ENCODE measurements at places on chromosomes 7 and 10.
A peak's percentile ranks its signal among the peaks of the same experiment; 100 is the strongest.

DNA sequence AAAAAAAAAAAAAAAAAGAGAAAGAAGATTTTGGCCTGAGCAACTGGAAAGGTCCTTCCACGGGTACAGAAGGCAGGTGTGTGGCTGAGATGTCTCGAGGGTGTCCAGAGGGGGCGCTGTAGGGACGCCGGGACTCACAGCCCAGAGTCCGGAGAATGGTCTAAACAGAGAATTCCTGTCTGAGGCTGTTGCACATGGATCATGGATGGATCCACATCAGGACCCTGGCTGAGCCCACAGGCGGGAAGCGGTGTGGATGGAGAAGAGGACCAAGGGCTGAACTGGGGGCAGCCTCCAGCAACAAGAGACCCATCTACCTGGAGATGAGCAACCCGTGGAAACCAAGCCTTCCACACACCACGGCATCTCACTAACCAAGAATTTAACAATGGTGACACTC, 55.0 kb downstream of the PKD1L1 start:
- no peak for DNase-seq

DNA sequence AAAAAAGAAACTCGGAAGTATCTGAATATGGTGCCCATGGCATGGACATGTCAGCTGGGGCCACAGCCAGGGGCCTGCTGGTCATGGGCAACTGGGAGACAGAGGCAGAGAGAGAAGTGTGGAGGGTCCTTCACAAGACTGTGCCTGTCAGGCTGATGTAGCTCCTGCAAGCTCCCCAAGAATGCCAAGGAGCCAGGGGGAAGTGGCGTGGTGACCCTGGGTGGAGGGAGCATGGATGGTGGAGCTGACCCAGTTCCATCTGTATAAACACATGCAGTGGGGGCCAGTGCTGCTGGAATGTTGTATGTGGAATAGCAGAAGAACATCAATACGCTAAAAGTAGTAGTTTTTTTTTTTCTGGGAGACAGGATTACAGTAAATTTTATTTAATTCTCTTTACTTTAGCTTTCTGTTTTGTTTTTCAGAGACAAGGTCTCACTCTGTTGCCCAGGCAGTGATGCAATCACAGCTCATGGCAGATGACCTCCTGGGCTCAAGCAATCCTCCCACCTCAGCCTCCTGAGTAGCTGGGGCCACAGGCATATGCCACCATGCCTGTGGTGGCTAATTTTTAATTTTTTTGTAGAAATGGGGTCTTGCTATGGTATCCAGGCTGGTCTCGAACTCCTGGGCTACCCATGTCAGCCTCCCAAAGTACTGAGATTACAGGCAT, 10.5 kb upstream of the ZMIZ2 start:
- no peak for DNase-seq

DNA sequence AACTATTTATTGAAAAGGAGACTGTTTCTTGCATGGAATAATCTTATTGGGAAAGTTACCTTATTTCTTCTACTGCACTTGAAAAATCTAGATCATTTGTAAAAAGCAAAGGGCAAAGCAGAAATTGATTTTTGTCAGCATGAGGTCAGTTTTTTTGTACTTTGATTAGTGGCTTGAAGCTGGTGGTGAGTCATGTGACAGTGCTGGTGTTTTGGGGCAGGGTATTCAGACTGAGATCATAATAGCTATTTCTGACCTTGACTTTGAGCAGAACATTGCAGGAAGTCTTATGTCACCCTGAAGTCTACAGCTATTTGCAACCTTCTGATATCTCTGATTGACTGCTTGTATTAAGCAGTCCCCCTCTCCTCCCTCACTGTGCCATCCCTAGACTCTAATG, 66.3 kb upstream of the SORCS3 start:
- DNase-seq = no peak

- DNase-seq = peak; percentile 55
These were observed 10.2 kb downstream of the GHRHR start for GRCh38 chr7:30973791-30974604.

DNA sequence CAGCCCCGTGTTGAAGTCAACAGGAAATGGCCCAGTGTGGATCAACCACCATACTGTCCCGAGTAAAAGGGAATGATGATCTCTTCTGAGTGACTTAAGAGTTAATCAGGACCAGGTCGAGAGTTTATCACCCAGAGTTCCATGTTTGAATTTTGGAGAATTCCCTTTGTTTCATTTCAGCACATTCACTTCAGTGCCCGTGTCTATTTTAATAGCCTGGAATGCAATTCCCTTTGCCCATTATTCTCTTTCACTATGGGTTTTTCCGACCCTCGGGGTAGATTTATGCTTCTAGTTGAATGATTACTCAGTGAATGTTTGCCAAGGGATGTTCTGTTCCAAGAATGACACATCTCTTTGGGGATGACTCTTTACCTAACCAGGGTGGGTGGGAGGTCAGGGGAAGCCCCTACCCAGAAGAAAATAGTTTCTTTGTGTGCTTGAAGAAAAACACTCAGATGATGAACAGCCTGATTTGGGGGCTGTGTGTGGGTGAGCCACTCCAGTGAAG, 594.9 kb downstream of the INHBA start:
- DNase-seq = no peak

DNA sequence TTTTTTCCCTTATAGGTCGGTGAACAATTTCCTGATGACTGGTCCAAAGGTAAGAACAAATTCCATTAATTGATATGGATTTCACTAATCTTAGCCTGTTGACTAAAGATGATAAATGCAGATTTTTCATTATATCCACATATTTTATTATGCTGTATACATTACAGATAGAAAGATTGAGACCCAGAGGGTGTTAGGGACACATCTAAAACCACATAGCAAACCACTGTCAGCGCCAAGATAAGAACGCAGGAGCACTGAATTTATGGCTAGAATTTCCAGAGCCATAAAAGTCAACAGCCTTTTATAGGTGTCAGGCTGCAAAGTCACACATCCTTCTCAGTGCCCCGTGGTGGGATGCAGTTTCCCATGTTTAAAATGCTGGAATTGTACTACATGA, 16.2 kb downstream of the WNT8B start:
- DNase-seq = no peak

DNA sequence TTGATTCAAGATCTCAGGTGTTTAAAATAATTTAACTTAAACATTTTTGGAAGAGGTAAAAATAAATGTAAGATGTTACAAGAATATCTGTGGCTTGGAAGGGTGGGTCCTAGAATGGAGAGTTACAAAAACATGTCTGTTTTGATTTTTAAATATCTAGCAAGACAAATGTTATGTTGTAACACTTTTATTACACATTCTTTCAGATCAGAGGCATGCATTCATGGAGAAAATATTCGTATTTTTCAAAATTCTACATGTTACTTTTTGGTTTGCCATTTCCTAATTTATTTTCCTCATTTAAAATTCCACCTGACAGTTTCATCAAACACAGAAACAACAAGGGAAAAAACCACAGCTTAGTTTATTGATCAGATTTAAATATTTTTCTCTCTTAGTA, 10.0 kb downstream of the WBP1L start:
- no peak for DNase-seq
